ENCODE measurements at places on chromosomes 1 and 21. TPM values are rescaled to one million over a fixed set of nuclear protein-coding genes. Genes with fewer than 3 reads are reported as not detected.

The PRRX1 gene
- total RNA-seq: under 0.01 TPM

The PTPRC gene
- total RNA-seq: 34.1 TPM

The WDR64 gene
- 0.70 TPM for total RNA-seq

The RHBDL2 gene
- total RNA-seq: 0.17 TPM

The ZBTB8A gene
- 0.93 TPM for total RNA-seq

- H3K4me3 ChIP-seq: no peak within 1 kb of the TSS
- peaks cover 3% of the 10 kb centered on the region for H3K27me3 ChIP-seq
- no peaks in the 10 kb centered on the region for H3K4me1 ChIP-seq
These were observed at the start of gene RAB3B for GRCh38 chr1:51990478-51990965. Gene RAB3B, minus strand, starts transcription at chr1:51990700. Its CDS starts 13,583 bp downstream, at chr1:51977117.

DNA sequence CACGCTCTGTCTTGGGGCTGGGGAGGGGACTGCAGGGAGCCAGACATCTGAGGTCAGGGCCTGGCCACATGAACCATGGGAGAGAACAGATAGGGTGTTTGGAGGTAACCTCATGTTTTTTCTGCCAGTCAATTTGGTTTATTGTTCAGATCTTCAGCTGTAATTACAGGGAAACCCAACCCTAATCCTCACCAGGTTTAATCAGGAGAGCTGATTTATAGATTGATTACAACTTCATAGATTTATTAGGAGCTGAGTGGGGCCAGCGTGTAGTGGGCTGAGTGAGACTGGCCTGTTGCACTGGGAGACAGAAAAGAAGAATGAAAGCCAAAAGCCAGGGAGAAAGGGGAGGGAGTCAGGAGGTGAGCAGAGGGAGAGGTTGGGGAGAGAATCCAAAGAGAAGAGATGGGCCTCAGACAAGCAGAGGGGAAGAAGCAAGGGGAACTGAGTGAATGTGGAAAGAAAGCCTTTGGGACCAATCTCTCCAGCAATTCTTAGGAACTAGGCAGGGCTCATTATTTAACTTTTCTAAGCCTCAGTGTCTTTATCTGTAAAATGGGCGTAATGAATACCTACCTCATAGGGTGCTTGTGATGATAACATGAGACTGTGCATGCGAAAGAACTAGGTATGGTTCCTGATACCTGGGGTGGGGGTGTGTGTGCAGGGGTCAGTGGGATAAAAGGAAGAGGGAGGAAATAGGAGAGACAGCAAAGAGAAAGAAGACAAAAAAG lies 17.0 kb upstream of the STUM start:
- DNase-seq: no peak
- no peaks in the 10 kb centered on the region for H3K27me3 ChIP-seq
- H3K36me3 ChIP-seq: no peaks in the 10 kb centered on the region
- no peak overlapping the region for H3K4me3 ChIP-seq
- H3K27ac ChIP-seq: no peak overlapping the region
- no peaks in the 10 kb centered on the region for H3K4me1 ChIP-seq

DNA sequence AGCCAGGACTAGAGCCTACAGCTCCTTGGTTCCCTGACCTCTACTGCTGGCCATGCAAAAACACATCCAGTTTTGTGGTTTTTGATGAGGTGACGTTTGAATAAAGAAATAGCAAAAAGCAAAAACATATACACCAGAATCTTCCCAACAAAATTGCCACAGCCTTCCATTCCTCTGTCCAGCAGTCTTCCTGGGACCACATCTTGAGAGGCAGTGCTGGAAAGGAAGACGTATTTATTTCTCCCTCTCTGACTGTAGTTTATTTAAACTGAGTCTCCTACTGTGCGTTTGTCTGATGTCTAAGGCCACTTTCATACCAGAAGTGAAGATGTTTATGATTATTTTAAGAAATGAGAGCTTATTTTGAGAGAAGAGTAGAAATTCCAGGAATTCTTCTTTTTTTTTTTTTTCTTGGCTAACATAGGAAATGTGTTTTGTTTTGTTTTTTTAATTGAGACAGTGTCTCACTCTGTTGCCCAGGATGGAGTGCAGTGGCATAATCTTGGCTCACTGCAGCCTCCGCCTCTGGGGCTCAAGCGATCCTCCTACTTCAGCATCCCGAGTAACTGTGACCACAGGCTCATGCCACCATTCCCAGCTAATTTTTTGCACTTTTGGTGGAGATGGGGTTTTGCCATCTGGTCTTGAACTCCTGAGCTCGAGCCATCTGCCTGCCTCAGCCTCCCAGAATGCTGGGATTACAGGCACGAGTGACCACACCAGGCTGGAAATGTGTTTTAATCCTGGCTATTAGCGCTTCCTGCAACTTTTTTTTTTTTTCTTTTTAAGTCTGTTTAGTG lies 118.5 kb downstream of the ITSN1 start:
- H3K27me3 ChIP-seq: no peaks in the 10 kb centered on the region
- H3K4me1 ChIP-seq: peaks cover 19% of the 10 kb centered on the region
- peaks cover 2% of the 10 kb centered on the region for H3K36me3 ChIP-seq
- no peak for DNase-seq

GRCh38 chr1:180815188-180815587 lies 97.5 kb upstream of the KIAA1614 start:
- no peak overlapping the region for H3K4me3 ChIP-seq
- H3K4me1 ChIP-seq: no peaks in the 10 kb centered on the region
- H3K27ac ChIP-seq: no peak overlapping the region
- H3K36me3 ChIP-seq: peaks cover 3% of the 10 kb centered on the region

GRCh38 chr1:225613006-225613405 lies 39.9 kb downstream of the ENAH start:
- H3K36me3 ChIP-seq: no peaks in the 10 kb centered on the region
- no peaks in the 10 kb centered on the region for H3K27me3 ChIP-seq
- DNase-seq: no peak
- H3K4me3 ChIP-seq: no peak overlapping the region

DNA sequence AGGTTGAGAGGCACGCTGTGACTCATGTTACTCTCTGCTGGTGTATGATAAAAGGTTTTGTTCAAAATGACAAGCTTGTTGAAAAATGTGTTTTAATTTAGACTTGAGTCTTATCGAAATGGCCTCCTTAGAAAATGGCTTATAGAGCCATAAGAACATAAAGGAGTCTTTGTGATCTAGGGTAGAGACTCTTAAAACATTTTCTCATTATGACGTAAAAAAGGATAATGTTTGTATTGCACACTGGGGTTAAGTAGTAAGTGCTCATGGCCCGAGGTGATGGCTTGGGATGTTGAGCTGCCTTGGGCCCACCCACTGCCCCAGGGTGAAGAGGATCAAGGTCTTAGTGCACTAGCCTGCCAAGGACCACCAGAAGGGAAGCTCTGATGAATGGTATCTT lies 117.4 kb downstream of the DISC1 start:
- no peak for DNase-seq
- no peaks in the 10 kb centered on the region for H3K4me1 ChIP-seq
- peaks cover 3% of the 10 kb centered on the region for H3K27me3 ChIP-seq
- H3K36me3 ChIP-seq: no peaks in the 10 kb centered on the region

DNA sequence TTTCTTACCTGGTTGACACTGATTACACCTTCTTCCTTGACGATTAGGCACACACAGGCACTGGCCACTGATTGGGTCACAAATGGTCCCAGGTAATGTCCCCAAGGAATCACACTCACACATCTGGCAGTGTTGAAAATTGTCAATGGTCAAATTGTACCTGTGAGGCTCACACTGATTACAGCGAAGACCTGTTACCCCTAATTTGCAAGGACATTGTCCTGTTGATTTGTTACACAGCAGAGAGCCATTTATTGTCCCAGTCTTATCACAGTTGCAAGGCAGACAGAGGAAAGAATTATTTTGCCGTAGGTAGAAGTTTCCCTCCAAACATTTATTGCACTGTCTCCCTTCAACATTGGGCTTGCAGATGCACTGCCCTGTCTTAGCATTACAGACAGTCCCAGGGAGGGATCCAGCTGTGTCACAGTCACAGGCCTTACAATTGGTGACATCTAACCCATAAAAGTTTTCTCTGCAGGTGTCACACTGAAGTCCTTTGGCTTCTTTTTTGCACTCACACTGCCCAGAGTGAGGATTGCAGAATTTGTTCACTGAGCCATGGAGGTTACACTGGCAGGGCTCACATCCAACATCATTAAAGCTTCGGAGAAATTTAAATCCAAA lies 176.6 kb downstream of the USH2A start:
- DNase-seq: no peak
- H3K27ac ChIP-seq: no peak overlapping the region
- no peak overlapping the region for H3K4me3 ChIP-seq
- no peaks in the 10 kb centered on the region for H3K27me3 ChIP-seq
- H3K36me3 ChIP-seq: no peaks in the 10 kb centered on the region

DNA sequence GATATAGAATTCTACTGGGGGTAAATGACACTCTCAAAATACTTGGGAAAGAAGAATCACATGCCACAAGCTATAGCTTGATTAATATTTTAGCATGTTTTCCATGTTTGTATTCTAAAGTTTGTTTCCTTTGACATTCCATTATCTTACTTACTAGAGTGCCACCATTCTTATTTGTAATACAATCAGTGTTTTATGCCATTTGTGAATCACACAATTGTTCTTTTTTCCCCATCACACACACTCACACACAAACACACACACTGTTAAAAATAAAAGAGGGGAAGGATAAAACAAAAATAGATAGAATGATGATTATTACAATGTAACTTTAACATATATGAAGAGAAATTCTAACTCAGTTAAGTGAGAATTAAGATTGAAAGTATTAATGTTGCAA lies 16.0 kb upstream of the TEKT2 start:
- no peak overlapping the region for H3K4me3 ChIP-seq
- no peaks in the 10 kb centered on the region for H3K36me3 ChIP-seq
- DNase-seq: no peak
- H3K4me1 ChIP-seq: no peaks in the 10 kb centered on the region

DNA sequence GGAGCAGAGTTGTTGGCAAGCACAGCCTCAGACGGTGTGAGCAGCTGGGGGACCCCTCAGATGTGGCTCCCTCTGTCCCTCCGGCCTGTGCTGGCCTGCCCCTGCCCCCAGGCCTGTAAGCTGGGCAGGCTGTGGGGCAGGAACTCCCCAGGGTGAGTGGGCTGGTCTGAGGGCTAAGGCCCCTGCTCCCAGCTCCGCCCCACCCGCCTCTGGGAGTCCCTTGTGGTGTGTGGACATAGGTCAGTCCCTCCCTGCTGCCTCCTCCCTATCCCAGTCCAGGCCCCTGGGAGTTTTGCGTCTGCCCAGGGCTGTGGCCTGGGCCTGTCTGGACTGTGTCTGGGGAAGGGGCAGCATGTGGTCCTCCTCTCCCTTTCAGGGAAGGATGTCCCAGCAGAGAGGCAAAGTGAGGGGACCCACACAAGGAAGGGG lies 3.6 kb upstream of the VWA1 start:
- H3K4me3 ChIP-seq: peak overlapping the region; percentile 62
- H3K27ac ChIP-seq: peak overlapping the region; percentile 82
- no peaks in the 10 kb centered on the region for H3K36me3 ChIP-seq
- H3K4me1 ChIP-seq: peaks cover 27% of the 10 kb centered on the region

- H3K27ac ChIP-seq: no peak overlapping the region
- peaks cover 23% of the 10 kb centered on the region for H3K4me1 ChIP-seq
- no peak for DNase-seq
- H3K27me3 ChIP-seq: peaks cover 14% of the 10 kb centered on the region
- H3K4me3 ChIP-seq: peak overlapping the region; percentile 46
- no peaks in the 10 kb centered on the region for H3K36me3 ChIP-seq
These were observed 120.0 kb upstream of the RRP15 start for GRCh38 chr1:218164930-218165700.

DNA sequence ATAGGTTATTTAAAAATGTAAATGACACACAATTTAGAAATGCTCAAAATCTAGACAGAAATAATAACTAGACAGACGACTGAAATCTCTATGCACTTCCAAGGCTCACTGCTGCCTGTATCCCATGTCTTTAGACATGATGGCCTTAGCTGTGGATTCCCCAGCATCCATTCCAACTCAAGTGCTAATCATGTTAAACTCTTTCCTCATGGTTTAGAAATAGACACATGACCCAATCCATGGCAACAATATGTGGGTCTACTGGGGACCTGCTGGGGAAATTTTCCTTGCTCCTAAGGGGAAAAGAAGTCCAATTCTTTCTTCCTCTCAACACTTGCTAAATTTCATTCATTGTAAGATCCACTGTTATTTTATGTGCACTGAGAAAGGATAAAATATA lies 188.5 kb downstream of the SLC45A1 start:
- H3K4me3 ChIP-seq: no peak overlapping the region
- H3K27me3 ChIP-seq: no peaks in the 10 kb centered on the region
- H3K4me1 ChIP-seq: no peaks in the 10 kb centered on the region
- H3K36me3 ChIP-seq: peaks cover 6% of the 10 kb centered on the region

- no peaks in the 10 kb centered on the region for H3K36me3 ChIP-seq
- H3K4me3 ChIP-seq: no peak overlapping the region
- H3K27ac ChIP-seq: no peak overlapping the region
- H3K4me1 ChIP-seq: no peaks in the 10 kb centered on the region
- no peaks in the 10 kb centered on the region for H3K27me3 ChIP-seq
These were observed 68.3 kb downstream of the TCP10L start for GRCh38 chr21:32516756-32517649.

GRCh38 chr1:82388679-82389078 lies 587.9 kb downstream of the ADGRL2 start:
- no peaks in the 10 kb centered on the region for H3K36me3 ChIP-seq
- H3K4me3 ChIP-seq: no peak overlapping the region
- H3K4me1 ChIP-seq: no peaks in the 10 kb centered on the region
- H3K27me3 ChIP-seq: no peaks in the 10 kb centered on the region
- DNase-seq: no peak
- no peak overlapping the region for H3K27ac ChIP-seq

GRCh38 chr21:29318354-29318753 lies 19.6 kb downstream of the BACH1 start:
- no peak overlapping the region for H3K27ac ChIP-seq
- H3K27me3 ChIP-seq: no peaks in the 10 kb centered on the region
- peaks cover 6% of the 10 kb centered on the region for H3K36me3 ChIP-seq
- no peak overlapping the region for H3K4me3 ChIP-seq
- H3K4me1 ChIP-seq: peaks cover 3% of the 10 kb centered on the region

DNA sequence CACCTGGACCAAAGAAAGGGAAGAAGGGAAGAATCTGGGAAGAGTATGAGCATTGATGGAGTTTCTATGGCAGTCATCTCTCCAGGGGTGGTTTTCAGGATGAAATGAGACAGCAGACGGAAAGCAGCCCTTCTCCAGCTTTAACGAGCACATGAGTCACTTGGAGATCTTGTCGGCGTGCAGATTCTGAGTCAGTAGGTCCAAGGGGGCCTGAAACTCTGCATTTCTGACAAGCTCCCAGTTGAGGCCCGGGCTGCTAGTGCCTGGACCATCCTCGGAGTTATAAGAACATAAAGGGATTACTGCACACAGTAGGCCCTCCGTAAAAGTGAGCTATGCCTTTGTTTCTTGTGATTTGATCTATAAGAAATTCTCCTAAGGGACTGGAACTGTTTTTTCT lies 17.6 kb downstream of the HSPG2 start:
- H3K4me1 ChIP-seq: peaks cover 3% of the 10 kb centered on the region
- DNase-seq: no peak
- H3K4me3 ChIP-seq: no peak overlapping the region

GRCh38 chr1:172698224-172698623 lies 39.3 kb downstream of the FASLG start:
- H3K4me3 ChIP-seq: no peak overlapping the region
- no peaks in the 10 kb centered on the region for H3K4me1 ChIP-seq
- DNase-seq: no peak
- H3K27me3 ChIP-seq: no peaks in the 10 kb centered on the region
- no peak overlapping the region for H3K27ac ChIP-seq

GRCh38 chr1:83998205-83998497 lies 781 bp downstream of the TTLL7 start:
- H3K27me3 ChIP-seq: no peaks in the 10 kb centered on the region
- H3K4me1 ChIP-seq: peaks cover 3% of the 10 kb centered on the region

- no peaks in the 10 kb centered on the region for H3K36me3 ChIP-seq
- no peaks in the 10 kb centered on the region for H3K4me1 ChIP-seq
- no peak overlapping the region for H3K27ac ChIP-seq
These were observed 31.3 kb downstream of the SLC1A7 start for GRCh38 chr1:53111073-53111556.

- H3K36me3 ChIP-seq: no peaks in the 10 kb centered on the region
- H3K27me3 ChIP-seq: no peaks in the 10 kb centered on the region
- H3K27ac ChIP-seq: no peak overlapping the region
- no peak for DNase-seq
- H3K4me1 ChIP-seq: no peaks in the 10 kb centered on the region
- no peak overlapping the region for H3K4me3 ChIP-seq
These were observed 27.2 kb upstream of the TTC34 start for GRCh38 chr1:2828586-2829250.

Data from liver (tissue), 10 donors.